Activated T-helper 2 cell treated with anti-CD3 and anti-CD28 coated beads, Interferon-gamma antibody, Interleukin-2, Interleukin-4, amounts not matched to agents 10 μg/mL and 5 μg/mL and 100 μg/mL, durations not matched to agents 14 hours and 24 hours and 36 hours (primary cell): ENCODE measurements at places on chromosomes 2 and 18. TPM values are rescaled to one million over a fixed set of nuclear protein-coding genes. Genes with fewer than 3 reads are reported as not detected.

- no peaks in the 10 kb centered on the region for H3K27me3 ChIP-seq
- H3K36me3 ChIP-seq: no peaks in the 10 kb centered on the region
Observed at GRCh38 chr2:30351116-30351515, 95.9 kb upstream of the LCLAT1 start.

GRCh38 chr18:58117786-58118403 lies 73.9 kb downstream of the NEDD4L start:
- H3K36me3 ChIP-seq: no peaks in the 10 kb centered on the region
- H3K27me3 ChIP-seq: peaks cover 3% of the 10 kb centered on the region
- H3K4me1 ChIP-seq: peaks cover 3% of the 10 kb centered on the region

GRCh38 chr18:59927246-59927825 lies 27.5 kb downstream of the PMAIP1 start:
- peaks cover 52% of the 10 kb centered on the region for H3K4me1 ChIP-seq
- H3K27ac ChIP-seq: peak overlapping the region; percentile 87
- peak overlapping the region; percentile 34 for H3K4me3 ChIP-seq
- DNase-seq: no peak
- H3K27me3 ChIP-seq: no peaks in the 10 kb centered on the region
- H3K36me3 ChIP-seq: no peaks in the 10 kb centered on the region

GRCh38 chr2:181662287-181662686 lies 5.4 kb upstream of the CERKL start:
- peaks cover under 1% of the 10 kb centered on the region for H3K4me1 ChIP-seq
- H3K36me3 ChIP-seq: no peaks in the 10 kb centered on the region
- H3K27me3 ChIP-seq: peaks cover 43% of the 10 kb centered on the region
- no peak overlapping the region for H3K27ac ChIP-seq

DNA sequence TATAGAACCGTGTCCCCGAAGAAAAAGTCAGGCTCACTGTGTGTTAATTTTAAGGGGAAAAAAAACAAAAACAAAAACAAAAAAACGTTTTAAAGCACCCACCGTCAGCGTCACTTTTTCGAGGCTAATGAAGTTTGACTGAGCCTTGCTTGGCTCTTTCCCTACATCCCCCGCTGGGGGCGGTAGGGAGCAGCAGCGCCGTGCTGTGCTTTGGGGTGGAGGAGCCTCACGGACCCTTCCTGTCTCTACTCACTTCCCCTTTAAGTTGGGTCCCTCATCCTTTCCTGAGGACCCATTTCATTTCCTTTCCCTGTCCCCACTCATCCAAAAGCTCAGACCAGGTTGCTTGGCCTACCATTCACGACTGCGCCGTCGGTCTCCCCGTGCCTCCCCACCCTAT lies 82.8 kb upstream of the RPL31 start:
- H3K36me3 ChIP-seq: no peaks in the 10 kb centered on the region
- no peaks in the 10 kb centered on the region for H3K4me1 ChIP-seq
- no peak overlapping the region for H3K4me3 ChIP-seq
- no peak overlapping the region for H3K27ac ChIP-seq

The FOXD4L1 gene
- total RNA-seq: 0.14 and 0.30 TPM in 2 replicates

The GNLY gene
- 21.9 and 23.5 TPM in 2 replicates for total RNA-seq

The GAREM1 gene
- total RNA-seq: not detected in 2 replicates
